ENCODE measurements at places on chromosomes 4 and X.
A peak's percentile ranks its signal among the peaks of the same experiment; 100 is the strongest.

DNA sequence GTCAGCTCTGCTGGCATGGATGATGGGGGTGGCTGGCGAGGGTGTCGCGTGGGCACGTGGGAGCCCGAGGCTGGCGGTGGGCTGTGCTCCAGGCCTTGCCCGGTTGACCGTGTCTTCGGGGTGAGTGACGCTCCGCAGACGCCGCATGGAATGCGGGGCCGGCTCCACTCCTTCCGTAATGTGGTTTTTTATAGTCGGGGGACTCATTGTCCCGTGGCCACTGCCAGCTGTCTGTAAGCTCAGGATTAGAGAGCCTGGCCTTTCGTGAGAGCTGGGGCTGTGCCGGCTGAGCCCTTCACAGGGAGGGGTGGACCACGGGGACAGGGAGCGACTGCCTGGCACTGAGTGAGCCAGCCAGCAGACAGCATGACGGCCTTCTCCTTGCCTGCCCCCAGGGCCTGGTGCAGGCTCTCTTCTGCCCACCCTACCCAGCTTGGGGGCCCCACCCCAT lies 20.4 kb downstream of the DOK7 start:
- no peak for DNase-seq

- no peak for DNase-seq
These were observed 76.8 kb upstream of the GC start for GRCh38 chr4:71860643-71861042.

- DNase-seq = no peak
These were observed 5.2 kb upstream of the TCEANC start for GRCh38 chrX:13647709-13648212.

- no peak for DNase-seq
These were observed 129.1 kb downstream of the COL4A6 start for GRCh38 chrX:108309144-108309543.

DNA sequence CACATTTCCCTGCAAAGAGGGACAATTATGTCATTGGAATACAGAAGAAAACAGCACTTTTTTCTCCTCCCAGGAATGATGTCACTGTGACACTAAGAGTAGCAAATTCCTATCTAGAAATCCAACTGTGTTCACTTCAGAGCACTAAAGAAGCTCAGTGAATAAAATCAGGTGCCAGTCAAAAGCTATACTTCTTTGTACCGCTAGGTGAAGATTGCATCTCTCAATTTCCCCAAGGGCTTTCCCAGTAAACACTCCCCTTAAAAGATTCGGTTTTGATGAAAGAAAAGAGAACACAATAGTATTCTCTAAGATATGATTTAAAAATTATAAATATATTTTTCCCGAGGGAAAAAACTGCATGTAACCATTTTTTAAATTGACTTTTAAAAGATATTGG lies 104.7 kb upstream of the MID1 start:
- no peak for DNase-seq

GRCh38 chr4:83320548-83320947 lies 14.1 kb downstream of the HPSE start:
- DNase-seq = no peak

- DNase-seq = no peak
These were observed 41.5 kb upstream of the HPRT1 start for GRCh38 chrX:134418317-134419113.

- no peak for DNase-seq
These were observed 139.1 kb downstream of the COL4A6 start for GRCh38 chrX:108299101-108299591.

- DNase-seq = no peak
These were observed 142.6 kb downstream of the PDHA2 start for GRCh38 chr4:95982516-95982915.

DNA sequence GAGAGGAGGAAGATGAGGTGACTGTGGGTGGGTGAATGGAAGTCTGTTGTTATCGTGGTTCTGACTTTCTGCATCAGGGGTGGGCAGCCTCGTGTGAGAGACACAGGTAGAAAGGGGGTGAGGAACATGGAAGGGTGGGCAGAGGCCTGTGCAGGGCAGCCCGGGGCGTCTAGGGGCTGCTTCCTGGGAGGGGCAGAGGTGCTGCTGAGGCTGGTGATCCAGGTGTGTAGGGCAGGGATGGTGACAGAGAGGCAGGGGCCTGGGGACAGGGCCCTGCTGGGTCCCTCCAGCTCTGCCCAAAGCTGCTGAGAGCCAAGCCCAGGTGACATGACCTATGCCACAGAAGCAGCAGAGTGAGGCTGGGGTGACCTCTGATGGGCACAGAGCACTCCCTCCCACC lies 89.7 kb upstream of the C4orf50 start:
- DNase-seq = no peak

- DNase-seq = no peak
These were observed 52.3 kb upstream of the CLNK start for GRCh38 chr4:10736895-10737294.

DNA sequence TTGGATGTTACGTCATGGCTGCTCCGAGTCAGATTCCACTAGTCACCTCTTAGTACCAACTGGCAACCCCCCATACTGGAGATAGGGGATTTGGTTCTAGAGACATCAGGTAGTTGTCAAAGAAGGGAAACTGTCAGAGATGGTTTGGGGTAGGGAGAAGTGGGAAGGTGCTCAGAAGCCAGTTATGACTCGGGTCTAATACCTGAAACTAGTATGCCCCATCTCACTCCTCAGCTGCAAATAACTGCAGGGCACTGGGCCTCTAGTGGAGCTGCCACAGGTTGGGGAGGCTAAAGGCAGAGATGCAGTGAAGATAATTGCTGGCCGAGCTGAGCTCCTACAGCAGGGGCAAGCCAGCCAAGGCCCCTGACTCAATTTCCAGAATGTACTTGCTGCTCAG lies 30.0 kb downstream of the OTUD6A start:
- DNase-seq = no peak

- no peak for DNase-seq
These were observed 23.6 kb downstream of the SH3KBP1 start for GRCh38 chrX:19863857-19864223.

DNA sequence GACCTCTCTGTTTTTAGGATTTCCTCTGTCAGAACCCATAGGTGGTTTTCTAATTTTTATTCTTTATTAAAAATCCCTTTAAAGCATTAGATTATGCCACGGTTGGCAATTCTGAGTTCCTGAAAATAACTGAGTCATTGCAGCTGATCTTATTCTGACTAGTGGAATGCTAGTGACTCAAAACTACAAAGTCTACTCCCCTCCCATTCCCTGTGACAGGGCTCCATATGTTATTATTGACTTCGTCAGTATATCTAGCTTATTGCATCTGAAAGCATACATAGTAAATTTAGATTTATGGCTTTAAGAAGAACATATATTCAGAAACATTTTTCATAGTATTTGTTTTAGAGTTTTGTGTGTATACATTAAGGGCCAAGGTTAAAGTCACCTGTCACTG lies 38.5 kb downstream of the HERC3 start:
- DNase-seq = no peak

- no peak for DNase-seq
These were observed 122.5 kb upstream of the TEX13D start for GRCh38 chrX:124209792-124210576.

GRCh38 chr4:4726051-4726450 lies 133.4 kb upstream of the MSX1 start:
- no peak for DNase-seq

GRCh38 chr4:113587156-113587555 lies 174.4 kb downstream of the CAMK2D start:
- no peak for DNase-seq

DNA sequence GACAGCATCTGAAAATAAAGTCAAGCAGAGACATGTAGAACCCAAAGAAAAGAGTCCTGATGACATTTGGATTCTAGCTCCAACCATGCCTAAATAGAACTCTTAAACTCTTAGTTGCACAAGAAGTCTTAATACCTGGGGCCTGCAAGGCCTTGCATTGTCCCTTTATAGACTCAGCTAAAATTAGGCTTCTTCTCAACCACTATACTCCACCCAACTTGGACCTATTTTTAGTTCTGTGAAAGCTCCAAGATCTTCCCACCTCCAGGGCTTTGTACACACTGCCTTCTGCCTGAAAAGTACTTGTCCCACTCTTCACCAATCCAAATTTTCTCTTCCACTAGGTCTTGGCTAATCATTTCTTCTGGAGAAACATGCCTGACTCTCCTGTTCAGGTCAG lies 36.5 kb downstream of the PLK4 start:
- DNase-seq = no peak

DNA sequence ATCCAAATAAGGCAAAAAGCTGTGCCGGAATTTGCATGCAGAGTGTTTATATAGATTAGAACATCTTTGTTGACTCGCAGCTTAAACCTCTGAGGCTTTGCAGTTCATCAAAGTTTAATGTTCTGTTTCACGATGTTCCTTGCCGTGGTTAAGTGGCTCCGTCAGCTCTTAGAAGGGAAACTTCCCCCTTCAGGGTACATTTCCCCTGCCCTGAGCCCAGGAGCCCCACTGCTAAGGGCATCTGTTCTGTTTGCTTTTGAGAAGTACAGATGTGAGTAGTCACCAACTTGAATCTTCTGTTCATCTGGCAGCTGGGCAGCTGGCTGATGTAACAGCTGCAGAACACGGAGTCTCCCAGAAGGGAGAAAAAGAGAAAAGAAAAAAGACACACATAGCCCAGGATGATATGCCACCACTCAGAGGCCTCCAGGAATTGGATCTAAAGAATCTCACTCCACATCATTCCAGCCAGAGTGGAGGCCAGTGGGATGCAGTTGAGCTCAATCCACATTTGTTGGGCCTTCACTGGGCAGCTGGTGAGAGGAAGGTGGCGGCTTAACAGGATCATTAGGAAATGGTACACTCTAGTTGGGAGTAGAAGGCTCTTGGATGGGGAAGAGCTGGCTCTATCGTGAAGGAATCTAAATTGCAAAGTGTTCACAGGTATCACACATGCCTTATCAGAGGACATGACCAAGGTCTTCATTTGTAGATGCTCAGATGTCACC lies 178.7 kb upstream of the RBPJ start:
- DNase-seq = no peak

GRCh38 chr4:998096-998691 lies 5.0 kb upstream of the SLC26A1 start:
- no peak for DNase-seq

DNA sequence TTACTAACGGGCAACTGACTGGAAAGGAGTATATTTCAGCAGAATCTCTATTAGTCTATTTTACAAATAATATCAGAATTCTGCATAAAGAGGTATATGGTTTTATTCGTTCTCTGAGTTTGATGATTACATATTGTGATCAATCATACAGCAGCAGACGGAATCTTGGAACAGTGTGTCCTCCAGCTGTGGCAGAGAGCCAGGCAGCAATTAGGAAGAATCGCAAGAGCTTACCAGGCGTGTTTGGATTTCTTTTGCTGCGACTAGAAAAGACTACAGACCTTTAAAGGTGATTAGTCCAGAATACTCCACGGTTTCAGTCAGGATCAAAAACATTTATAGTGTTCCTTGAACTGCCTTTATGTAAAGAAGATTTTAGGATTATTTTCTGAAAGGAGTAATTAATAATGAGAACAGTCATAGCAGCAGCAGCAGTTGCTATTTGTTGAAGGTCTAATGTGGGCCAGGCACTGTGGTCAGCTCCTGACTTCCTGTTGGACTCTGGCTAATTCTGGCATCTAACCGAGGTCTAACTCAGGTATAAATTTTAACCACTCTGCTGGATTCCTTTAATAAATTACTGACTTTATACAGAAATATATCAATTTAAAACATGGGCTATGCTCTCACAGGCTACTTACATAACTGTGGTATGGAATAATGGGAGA lies 225.3 kb upstream of the CXorf66 start:
- DNase-seq = no peak

DNA sequence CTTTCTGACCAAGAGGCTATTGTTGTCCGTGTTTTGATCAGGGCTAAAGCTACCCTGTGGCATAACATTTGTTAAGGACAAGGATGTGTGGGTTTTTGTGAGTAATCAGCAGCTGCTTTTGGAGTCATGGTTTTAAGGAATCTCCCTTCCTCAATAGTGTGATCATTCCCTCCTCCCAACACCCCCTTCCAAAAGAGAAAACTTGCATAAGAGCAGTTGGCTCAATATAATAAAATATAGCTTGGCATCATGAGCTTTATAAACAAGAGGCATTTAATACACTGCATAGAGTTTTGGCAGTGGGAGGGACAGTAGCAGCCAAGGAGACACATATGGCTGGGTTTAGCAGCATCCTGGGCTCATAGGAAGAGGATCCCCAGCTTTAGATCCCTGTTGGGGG lies 84.7 kb downstream of the NHS start:
- DNase-seq = peak; percentile 39

DNA sequence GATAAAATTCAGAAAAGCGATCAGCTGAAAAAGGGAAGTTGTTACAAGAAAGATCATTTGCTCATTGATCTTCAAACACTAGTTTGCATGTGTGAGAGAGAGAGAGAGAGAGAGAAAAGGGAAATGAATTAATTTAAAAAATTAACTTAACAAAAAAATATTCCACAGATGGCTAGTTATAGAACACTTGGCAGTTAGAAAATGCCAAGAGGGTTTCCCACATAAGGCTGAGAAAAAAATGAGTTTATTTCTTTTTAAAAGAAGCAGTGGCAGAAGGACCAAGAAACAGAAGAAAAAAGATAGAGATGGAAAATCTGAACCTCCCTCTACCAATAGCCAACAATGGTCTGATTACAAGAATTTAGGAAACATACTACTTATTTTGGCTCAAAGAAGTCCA lies 47.1 kb downstream of the FGF13 start:
- no peak for DNase-seq

DNA sequence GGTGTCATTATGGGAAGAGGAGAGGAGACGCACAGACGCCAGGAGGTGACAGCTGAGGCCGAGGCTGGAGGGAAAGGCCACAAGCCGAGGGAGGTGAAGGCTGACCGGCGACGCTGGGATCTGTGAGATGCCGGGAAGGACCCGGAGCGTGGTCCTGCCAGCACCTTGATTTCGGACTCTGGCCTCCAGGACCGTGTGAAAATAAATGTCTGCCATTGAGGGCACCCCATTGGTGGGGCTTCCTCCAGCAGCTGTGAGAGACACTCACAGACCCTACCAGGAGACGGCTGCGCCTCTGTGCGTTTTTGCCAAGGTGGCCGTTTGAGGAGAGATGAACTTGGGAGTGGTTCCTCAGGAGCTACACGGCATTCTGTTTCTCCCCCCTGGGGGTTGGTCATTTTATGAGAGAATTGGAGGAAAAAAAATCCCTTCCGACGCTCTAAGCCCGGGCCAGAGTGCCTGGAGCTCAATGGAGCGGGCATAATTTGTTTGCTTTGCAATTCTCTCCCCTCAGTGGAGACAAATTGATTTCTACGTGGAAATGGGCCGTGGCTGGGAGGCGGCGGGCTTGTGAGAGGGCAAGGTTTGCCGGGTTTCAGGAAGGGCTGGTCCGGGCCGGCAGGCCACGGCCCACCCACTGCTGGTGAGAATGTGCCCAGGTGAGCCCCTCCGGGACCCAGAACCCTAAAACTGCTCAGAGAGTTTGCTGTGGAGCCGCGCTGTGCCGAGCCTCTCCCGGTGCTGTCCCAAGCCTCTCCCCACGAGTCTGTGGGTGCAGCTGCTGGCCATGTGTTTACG lies 53.9 kb downstream of the CPZ start:
- DNase-seq = no peak

- DNase-seq = peak; percentile 12
These were observed 194.0 kb downstream of the GASK1B start for GRCh38 chr4:157978680-157979361.

GRCh38 chrX:13110433-13111324 lies 66.3 kb upstream of the FAM9C start:
- DNase-seq = peak; percentile 83

All from epithelial cell of proximal tubule (primary cell).